Left lung (tissue), 14 donors: ENCODE measurements at places on chromosomes 4 and X. TPM values are rescaled to one million over a fixed set of nuclear protein-coding genes. Genes with fewer than 3 reads are reported as not detected.

SUPT20HL1 gene
- total RNA-seq = not detected

GRCh38 chrX:16403808-16404207 lies 236.5 kb downstream of the MAGEB17 start:
- no peak for DNase-seq

DNA sequence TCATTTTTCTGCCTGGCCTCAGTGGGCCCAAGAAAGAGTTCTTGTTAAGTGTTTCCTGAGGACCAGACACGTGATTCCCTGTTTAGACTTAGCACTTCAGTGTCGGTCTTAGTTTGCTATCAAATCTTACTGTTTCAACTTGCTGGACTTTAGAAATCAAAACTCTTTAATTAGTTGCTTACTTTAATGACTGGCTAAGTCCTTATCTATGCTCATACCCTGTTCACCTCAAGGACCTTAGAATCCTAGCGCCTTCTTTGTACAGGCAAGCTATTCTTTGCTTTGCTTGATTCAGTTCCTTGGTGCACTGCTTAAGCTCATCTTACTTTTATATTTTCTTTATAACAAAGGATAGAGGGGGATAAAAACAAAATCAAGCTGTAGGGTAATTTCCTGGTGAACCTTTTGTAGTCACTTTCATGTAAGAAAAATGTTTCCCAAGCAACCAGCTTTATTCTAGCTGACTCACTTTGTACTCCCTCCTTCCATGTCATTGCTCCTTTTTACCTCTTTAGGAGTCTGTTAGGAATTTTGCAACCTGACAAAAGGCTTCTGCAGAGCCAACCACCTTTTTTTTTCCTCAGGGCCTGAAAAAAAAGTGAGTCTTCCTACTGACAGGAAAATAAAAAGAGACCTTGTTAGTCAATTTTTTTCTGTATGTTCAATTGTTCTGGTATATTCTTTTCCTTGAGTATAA lies 14.7 kb downstream of the WDR44 start:
- no peak for DNase-seq

DNA sequence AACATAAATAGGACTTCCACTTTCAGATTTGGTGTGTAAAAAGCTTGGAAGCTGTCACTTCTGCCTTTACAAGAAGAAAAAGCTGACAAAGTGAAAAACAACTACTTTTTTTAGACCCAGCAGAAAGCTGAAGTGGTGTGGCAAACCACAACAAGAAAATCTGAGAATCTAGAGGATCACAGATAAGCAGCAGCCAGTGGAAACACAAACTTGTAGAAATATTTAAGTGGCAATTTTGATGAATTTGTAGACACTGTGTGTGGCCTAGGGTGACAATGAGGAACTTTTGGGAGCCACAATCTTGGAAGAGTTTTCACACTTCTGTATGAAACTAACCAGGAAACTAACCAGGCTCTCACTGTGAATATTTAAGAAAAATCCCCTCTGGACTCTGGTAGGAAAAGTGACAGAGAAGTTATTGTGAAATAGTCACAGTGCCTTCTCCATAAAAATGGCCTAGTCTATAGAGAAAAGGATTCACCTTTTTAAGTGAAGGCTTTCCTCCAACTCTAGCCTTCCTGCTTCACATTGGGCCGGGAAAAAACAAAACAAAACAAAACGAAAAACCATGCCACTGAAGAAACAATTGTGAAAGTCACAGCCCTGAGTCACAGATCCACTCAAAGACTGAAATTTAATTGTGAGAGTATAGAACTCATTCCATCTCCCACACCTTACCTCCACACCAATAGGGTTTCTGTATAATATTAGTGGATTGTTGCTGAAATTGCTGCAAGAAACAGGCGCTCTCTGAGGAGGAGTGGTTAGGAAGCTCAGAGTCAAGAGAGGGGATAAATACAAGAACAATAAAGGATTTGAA lies 26.7 kb upstream of the GUCY1A1 start:
- DNase-seq = no peak

DNA sequence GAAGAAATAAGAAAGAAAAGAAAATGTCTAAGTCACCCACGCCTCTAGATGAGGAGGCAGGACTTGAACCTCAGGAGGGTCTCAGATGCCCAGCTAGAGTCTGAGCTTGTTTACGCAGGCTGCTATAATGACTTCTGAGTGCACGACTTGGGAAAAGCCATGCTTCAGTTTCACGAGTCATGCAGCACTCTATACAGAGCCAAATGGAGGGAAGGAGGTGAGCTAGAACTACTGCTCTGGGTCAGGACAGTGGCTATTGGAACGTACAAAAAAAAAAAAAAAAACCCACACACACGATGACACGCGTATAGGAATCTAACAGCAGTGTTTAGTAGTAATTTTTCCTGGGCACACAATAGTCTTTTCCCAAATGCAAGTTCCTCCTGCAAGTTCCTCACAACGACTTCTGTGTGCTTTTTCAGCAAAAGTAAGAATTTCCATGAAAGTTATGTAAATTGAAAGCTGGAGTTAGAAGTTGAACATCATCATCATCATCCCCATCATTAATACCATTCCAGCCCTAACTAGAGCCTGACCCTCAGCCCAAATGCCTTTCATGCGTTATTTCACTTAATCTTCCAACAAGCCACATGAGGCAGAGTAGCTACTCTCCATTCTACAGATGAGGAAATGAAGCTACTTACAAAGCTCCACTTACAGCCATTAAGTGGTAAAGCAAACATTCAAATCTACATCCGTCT lies 36.6 kb downstream of the IRF2 start:
- DNase-seq = no peak

DNA sequence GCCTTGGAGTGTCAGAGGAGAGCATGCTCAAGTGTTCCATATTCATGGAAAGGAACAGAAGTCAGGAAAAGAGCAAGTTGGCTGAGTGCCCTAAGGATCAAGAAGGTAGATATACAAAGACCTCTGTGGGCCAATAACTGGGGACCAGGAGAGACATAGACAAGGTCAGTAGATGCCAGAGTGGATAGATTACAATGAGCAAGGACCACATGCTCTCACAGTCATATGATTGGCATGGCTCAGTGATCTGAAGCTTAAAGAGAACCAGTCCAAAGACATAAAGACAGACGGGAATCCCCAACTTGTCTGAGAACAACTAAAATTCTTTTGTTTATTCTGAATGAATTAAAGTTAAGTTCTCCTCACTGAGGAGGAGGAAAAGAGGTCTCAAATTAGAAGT lies 289.7 kb downstream of the HS3ST1 start:
- DNase-seq = no peak

GRCh38 chrX:45198301-45198700 lies 2.4 kb downstream of the DIPK2B start:
- DNase-seq = no peak

DNA sequence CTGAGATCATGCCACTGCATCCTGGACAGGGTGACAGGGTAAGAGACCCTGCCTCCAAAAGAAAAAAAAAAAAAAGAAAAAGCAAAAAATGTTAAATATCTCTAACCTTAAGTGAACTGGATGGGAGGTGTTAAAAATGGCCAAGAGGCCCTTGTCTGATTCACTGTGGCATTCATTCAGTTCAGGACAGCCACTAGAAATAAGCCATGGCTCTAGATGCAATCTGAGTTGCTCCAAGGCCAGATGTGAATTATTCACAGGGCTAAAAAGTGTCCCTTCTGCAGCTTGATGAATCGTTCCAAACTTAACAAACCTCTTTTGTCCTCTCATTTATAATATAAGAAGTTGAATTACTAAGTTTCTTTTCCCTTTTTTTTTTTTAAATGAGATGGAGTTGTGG lies 63.7 kb upstream of the FBXW7 start:
- no peak for DNase-seq

GRCh38 chrX:40938423-40938822 lies 146.8 kb upstream of the USP9X start:
- no peak for DNase-seq

DNA sequence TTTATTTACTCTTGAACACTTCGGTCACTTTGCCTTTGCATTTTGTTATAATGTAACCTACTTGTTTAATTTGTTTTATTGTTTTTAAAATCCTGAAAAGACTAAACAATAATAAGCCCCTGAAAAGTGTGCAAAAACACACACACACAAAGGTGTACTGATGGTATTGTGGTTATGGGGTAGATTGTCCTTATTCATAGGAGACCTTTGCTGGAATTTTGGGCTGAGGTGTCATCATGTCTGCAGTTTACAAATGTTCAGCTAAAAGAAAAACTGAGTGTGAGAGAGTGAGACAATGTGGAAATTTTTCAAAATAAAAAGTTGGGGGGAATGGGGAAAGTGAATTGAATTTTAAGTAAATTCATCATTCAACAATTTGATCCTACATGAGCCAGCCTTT lies 174.9 kb downstream of the QDPR start:
- no peak for DNase-seq

- DNase-seq = no peak
Measured at GRCh38 chr4:84547211-84547610, 35.7 kb upstream of the CDS1 start.
